Ammon's horn (tissue), 1 donor: ENCODE measurements at places on chromosomes 1 and 21.
A peak's percentile ranks its signal among the peaks of the same experiment; 100 is the strongest.

GRCh38 chr1:215895276-215895675 lies 328.2 kb downstream of the KCTD3 start:
- DNase-seq: no peak

- no peak for DNase-seq
Measured at GRCh38 chr21:39924577-39925308, 57.5 kb downstream of the PCP4 start.

DNA sequence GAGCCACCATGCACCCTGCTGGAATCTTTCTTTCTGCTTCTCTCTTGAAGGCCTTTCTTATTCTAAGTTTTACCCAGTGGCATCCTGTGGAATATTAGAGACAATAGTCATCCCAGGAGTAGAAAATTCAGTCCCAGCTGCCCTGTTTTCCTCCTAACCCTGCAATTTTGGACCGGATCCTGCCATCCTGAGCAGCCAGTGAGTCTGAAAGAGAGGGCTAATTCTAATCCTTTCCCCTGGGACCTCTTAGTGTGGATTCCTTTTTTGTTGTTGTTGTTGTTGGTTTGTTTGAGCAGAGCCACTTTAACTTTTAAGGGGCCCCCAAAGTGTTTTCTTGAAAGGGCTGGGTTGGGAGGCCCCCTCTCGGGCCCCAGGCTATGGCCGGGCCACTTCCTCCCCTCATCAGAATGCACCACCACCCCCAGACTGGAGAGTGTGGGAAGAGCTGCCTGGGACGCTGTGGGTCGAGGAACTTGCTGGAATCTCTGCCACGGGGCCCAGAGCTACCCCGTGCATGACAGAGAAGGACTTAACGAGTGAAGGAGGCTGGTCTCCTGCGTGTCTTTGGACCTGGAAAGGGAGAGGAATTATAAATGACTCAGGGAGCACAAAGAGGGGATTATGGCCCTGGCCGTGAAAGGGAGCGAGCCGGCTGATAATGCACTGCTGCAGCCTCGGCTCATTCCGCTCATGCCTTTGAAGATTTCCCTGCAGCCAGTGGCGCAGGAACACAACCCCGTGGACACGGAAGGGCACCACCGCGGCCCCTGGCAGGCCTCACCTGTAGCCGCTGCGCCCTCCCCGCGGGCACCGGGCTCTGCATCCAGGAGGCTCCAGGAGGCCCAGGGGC lies 81.0 kb upstream of the AKT3 start:
- peak; percentile 40 for DNase-seq

DNA sequence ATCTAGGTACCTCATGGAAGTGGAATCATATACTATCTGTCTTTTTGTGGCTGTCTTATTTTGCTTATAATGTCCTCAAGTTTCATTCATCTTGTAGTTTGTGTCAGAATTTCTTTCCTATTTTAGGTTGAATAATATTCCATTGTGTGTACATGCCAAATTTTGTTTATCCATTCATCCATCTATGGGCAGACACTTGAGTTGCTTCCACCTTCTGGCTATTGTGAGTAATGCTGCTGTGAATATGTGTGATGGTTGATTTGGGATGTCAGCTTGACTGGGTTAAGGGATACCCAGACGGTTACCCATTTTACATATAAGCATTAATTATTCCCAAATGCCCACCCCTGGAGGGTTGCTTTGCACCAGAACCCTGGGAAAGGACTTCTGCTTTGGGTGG lies 477.5 kb downstream of the PTPRU start:
- no peak for DNase-seq

GRCh38 chr1:238826891-238827290 lies 559.5 kb upstream of the CHRM3 start:
- no peak for DNase-seq

- DNase-seq: no peak
Measured at GRCh38 chr1:219926363-219926998, 1.9 kb downstream of the SLC30A10 start.

- no peak for DNase-seq
Measured at GRCh38 chr1:218823291-218823900, 350.3 kb upstream of the LYPLAL1 start.

- DNase-seq: no peak
Measured at GRCh38 chr1:65584399-65584798, 163.9 kb downstream of the LEPR start.

- DNase-seq: no peak
Measured at GRCh38 chr1:226050133-226050532, 12.4 kb upstream of the H3-3A start.

GRCh38 chr21:44727321-44727720 lies 15.9 kb upstream of the TSPEAR start:
- DNase-seq: no peak

DNA sequence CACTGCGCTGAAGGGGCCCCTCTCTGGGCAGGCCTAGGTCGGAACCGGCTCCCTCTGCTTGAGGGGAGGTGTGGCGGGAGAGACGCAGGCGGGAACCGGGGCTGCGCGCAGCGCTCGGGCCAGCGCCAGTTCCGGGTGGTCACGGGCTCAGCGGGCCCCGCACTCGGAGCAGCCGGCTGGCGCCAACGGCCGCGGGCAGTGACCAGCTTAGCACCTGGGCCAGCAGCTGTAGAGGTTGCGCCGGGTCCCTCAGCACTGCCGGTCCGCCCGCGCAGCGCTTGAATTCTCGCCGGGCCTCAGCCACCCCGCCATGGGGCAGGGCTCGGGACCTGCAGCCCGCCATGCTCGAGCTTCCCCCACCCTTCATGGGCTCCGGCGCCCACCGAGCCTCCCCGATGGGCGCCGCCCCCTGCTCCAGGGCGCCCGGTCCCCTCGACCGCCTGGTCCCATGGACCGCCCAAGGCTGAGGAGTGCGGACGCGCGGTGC lies 254.6 kb downstream of the COL11A1 start:
- DNase-seq: no peak

DNA sequence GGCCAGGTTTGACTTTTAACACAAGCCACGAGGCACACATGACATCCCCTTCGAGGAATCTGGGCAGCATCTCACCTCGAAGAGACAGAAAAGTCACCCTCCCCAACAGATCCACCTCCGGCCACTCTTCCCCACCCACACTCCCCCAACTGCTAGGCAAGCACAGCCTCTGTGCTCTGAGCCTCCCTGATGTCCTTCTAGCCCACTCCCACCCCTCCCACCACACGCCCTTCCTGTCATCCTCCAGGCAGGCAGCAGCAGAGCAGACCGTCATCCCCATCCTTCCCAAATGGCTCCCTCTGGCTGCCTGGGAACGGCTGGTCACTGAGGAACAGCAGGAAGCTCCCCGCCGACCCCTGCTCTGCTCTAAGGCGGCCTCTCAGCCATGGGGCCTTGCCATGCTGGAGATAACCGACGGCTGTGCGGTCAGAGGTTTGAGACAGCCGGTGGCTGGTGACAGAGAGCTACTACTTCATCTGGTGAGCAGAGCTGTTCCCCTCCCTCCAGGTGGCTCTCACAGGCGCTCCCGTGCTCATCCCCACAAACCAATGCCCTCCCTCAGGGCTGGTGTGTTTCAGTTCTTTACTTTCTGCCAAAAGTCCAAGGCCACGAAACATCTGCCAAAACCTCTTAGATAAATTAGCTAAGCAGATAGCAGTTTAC lies 25.6 kb downstream of the NPHP4 start:
- DNase-seq: no peak

- peak; percentile 84 for DNase-seq
Measured at GRCh38 chr1:9844106-9844505, 20.3 kb upstream of the CLSTN1 start.

DNA sequence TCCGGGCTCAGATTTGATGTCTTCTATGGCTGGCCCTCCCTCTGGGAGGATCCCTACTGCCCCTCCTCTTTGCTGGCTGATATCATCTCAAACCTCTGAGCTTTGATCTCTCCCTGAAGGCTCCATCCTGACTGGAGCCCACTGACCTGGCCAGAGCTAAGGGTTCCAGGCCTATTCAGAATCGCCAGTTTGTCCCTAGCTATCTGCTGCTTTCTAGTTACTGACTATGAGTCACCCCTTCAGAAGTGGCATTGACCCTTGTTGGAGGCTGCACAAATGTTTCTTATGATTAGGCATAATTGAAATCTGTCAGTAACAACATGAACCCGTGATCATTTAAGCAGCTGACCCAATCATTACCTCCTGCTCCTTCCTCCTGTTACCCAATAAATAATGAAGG lies 87.1 kb downstream of the ABCA4 start:
- no peak for DNase-seq

- DNase-seq: no peak
Measured at GRCh38 chr1:84367219-84367618, 31.1 kb upstream of the DNASE2B start.

GRCh38 chr21:31446226-31446855 lies 102.3 kb upstream of the TIAM1 start:
- DNase-seq: no peak

- DNase-seq: no peak
Measured at GRCh38 chr21:37370152-37371040, 3.8 kb downstream of the DYRK1A start.

- peak; percentile 72 for DNase-seq
Measured at GRCh38 chr1:42777852-42778251, 6.9 kb upstream of the TMEM269 start.

DNA sequence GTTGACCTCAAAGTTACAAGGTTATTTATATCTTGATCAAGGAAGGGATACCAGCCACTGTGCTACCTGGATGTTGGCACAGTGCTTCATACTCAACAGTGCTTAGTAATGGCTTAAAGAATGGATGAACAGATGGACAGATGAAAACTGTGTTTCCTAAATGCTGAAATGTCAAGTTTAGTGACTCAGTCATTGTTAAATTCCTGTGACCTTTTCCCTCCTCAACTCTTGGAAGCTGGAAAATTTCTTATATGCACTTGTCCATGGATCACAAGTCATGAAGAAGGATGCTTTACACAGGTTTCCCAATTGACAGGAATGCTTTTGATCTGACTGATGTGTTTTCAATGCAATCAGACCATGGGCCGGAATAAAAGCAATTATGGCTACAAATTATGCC lies 39.6 kb upstream of the SLC19A2 start:
- DNase-seq: no peak

GRCh38 chr1:247421074-247421473 lies 5.1 kb downstream of the NLRP3 start:
- no peak for DNase-seq

DNA sequence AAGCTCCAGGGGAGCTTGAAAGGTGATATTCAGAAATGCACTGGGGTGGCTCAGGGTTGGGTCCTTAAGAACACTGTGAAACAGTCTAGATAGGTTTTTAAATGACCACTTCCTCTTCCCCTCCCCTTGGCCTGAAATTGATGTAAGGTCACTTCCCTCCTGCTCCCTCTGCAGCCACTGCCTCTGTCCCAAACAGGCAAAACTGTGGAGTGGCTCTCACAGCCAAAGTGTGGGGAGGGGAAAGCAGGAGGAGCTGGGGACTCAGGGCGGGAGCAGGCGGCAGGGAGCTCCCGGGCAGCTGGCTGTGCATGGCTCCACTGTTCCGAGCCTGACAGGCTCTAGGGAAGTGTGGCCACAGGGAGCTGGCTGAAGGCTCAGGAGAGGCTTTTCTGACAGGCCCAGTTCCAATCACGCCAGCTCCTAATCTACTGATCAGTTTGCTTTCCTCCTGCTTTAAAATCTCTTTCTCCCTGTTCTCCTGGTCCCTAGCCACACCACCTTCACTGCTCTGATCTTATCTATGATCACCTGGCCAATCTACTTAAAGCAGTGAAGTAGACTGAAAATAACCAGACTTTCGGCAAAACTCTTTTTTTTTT lies 5.1 kb upstream of the CSRP1 start:
- peak; percentile 91 for DNase-seq

- DNase-seq: peak; percentile 54
Measured at GRCh38 chr1:1153874-1154273, 19.8 kb upstream of the TTLL10 start.

- DNase-seq: no peak
Measured at GRCh38 chr1:54428837-54429518, 22.8 kb upstream of the SSBP3 start.

DNA sequence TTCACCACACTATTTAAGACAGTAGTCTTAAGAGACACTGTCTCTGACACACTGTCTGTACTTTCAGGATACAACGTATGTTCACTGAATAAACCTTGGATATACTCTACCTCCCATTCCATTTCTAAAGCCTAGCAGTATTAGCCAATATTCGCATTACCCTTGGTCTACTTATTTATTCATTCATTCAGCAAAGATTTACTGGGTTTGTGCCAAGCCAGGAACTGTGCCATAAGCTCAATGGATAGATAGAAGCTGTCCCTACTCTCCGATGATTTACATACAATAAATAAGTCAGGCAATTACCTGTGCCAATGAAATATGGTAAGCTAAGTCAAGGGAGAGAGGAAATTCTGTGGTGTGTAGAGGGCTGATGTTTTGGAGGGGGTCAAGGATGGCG lies 195.2 kb upstream of the RAB4A start:
- no peak for DNase-seq

GRCh38 chr1:119483441-119484200 lies 23.4 kb upstream of the HSD3B1 start:
- DNase-seq: no peak

DNA sequence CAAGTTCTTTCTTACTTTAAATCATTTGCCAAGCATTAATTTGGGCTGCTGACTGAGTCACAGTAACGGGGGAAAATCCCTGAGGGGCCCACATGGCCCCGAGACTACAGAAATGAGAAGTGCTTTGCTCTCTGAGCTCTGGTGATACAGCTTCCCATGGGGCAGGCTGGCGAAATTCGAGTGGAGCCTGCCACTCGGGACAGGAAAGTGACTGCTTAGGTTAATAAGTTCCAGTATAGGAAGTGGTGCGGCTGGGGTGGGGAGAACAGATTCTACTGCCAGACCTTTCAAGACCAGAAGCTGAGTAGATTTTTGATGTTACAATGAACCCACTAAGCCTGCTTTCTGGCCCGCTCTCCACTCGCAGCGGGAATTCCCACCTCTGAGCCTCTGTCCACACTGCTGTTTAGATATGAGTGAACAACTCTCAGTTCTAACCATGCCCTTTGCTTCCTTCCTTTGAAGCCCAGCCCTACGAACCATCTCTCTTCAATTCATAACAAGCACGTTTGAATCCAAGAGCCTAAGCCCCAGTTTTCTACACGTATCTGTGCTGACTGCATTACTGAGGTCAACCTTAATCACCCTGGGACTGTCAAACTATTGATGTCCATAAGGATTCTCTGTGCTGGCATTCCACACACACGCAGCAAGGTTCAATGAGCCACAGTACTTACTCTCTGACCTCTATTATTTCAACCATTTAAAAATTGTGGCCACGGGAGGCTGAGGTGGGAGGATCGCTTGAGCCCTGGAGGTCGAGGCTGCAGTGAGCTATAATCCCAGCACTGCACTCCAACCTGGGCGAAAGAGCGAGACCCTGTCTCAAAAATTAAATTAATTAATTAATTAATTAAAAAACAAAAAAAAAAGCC lies 9.6 kb downstream of the ZBTB17 start:
- DNase-seq: peak; percentile 46

DNA sequence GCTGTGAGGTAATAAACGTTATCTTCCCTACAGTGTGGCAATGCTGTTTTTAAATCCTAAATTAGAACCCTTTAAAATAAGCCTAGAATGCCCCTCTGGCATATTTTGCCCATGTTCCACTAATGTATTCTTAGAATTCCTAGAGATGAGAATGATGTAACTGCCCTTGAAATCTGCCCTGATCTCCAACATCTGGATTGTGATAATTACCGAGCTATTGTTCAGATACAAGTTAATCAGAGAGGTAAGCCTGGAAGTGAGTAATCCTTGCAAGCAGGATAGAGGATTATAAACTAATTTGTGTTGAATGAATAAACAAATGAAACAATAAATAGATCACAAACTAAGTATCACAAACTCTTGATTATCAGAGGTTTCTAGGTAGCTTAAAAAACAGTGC lies 107.8 kb upstream of the DMRTA2 start:
- no peak for DNase-seq

GRCh38 chr21:16407403-16408240 lies 677.8 kb downstream of the USP25 start:
- DNase-seq: no peak
